Activated T-helper 2 cell treated with anti-CD3 and anti-CD28 coated beads, Interferon-gamma antibody, Interleukin-2, Interleukin-4, amounts not matched to agents 10 μg/mL and 5 μg/mL and 100 μg/mL, durations not matched to agents 14 hours and 24 hours and 36 hours (primary cell): ENCODE measurements at places on chromosomes 7 and 10.

DNA sequence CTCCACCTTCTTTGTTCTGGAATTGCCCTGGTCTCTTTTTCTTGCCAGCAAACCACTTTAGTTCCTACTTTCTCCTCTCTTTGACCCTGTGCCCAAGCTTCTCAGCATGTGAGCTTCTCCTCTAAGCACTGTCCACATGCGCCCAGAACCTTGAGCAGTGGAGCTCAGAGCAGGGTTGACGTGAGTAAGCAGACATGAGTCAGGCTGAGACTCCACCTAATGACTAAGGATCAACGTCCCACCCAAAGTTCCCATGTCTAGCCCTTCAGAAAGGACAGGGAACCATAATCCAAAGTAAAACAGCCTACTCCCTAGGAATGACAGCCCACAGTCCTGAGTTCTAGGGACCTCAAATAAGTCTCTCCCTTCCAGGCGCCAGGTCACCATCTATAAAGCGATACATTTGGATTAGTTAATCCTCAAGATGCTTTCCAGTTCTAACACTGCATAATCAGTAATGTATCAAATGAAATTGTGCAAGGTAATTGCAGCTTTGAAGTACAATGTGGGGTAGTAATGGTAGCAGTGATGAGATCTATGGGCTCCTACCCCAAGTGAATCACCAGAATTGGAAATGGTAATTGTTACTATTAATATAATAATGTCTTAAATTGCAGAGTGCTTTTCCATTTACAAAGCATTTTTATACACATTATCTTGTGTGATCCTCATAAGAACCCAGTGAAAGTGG lies 44.5 kb downstream of the KCNMA1 start:
- DNase-seq = no peak

DNA sequence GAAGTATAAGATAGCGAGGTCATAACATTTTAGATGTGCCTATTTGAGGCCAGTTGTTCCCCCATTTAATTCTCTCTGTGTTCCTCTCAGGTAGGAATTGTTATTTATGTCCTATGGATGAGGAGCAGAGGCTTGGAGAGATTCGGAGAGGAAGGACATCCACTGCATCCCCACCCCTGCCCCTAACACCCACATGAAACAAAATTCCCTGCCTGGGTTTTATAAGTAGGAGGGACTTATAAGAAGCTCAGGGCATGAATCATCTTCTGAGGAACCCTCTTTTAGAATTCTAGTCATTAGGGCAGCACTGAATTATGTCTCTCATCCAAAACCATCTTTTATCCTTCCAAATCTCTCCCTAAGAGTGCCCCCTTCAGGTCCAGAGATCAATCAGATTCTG lies 5.0 kb downstream of the CHAT start:
- DNase-seq = no peak

GRCh38 chr7:36037121-36037662 lies 115.9 kb upstream of the EEPD1 start:
- DNase-seq = no peak

- DNase-seq = no peak
Measured at GRCh38 chr7:44743750-44744149, 4.9 kb upstream of the ZMIZ2 start.

DNA sequence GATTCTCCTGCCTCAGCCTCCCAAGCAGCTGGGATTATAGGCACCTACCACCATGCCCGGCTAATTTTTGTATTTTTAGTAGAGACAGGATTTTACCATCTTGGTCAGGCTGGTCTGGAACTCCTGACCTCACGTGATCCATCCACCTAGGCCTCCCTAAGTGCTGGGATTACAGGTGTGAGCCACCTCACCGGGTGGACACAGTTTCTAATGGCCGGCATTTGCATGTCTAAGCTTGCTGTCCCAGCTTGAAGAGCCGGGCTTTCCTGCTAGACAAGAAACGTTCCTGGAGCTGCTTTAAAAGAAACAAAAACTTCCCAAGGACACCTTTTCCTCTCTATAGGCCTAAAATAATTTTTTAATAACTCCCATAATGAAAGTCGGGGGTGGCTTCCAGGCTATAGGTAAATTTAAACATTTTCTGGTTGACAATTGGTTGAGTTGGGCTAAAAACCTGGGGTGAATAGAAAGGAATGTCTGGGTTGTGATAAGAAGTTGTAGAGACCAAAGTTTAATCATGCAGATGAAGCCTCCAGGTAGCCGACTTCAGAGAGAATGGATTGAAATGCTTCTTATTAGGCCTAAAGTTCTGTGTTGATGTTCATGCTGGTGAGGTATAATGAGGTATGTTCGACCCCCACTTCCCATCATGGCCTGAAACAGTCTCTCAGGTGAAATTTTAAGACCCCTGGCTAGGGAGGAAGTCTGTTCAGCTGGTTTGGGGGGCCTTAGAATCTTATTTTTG lies 8.8 kb downstream of the ACADSB start:
- no peak for DNase-seq

DNA sequence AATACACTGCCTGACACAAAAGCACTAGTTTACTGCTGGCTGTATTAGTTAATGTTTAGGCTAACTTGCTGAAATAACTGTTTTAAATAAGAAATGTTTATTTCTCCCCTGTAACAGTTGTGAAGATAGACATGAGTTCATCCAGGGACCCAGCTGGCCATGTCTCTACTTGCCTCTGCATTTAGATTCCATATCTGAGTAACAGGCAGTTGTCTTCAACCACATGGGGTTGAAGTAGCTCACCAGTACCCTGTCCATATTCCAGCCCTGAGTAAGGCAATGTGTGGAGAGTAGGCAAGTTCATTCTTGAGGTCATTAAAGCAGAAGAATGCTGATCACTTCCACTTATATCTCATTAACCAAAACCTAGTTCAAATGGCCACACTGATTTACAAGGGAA lies 31.1 kb upstream of the RSBN1L start:
- no peak for DNase-seq

- DNase-seq = no peak
Measured at GRCh38 chr7:71829515-71829914, 582.6 kb downstream of the CALN1 start.

DNA sequence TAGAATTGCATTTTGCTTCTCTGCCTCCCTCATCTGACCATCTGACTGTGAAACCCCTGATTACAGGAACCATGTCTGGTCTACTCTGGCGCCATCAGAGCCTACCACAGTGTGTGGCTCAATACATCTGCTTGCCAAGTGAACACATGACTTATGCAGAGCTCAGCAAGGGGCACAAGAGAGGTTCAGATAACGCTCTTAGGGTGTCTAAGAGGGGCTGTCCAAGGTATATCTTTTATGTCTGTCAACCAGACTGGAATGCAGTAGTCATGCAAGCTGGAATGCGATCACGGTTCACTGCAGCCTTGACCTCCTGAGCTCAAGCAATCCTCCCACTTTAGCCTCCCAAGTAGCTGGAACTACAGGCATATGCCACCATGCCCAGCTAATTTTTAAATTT lies 10.3 kb upstream of the RRP12 start:
- no peak for DNase-seq

DNA sequence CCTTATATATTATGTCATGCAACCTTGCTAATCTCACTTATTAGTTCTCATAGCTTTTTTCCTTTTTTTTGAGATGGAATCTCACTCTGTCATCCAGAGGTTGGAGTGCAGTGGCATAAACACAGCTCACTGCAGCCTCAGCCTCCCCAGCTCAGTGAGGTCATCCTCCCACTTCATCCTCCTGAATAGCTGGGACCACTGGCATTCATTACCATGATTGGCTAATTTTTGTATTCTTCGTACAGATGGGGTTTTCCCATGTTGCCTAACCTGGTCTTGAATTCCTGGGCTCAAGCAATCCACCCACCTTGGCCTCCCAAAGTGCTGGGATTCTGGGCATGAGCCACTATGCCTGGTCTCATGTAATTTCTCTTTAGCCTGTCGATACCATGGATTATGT lies 89.1 kb upstream of the TRIM24 start:
- DNase-seq = no peak

DNA sequence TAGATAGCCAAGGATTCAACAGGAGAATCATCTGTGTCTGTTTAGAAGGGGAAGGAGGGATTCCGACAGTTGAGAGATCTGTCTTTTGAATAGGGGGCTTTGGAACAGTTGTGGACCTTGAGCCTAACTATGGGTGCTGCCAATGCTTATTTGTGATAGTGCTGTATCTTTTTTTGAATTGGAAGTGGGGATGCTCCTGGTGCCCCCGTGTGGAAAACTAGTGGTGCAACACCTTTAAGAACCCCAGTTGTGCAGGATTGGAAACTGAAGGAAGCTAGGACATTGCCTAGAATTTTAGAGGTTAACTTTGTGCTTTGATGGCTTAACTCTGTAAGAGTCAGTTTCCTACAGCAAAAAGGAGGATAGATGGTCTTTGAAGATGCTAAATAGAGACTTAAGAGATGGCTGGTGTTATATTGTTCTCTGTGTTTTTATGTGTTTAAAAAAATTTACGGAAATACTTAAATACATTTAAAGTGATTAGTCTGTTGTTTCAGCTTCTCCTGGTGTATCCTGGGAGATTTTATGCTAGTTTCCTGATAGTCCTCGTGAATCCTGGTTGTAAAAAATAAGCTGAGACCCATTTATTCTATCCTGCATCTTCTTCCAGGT lies 69.3 kb downstream of the AP3M1 start:
- DNase-seq = no peak

- DNase-seq = no peak
Measured at GRCh38 chr7:15218261-15218660, 315.7 kb upstream of the DGKB start.

DNA sequence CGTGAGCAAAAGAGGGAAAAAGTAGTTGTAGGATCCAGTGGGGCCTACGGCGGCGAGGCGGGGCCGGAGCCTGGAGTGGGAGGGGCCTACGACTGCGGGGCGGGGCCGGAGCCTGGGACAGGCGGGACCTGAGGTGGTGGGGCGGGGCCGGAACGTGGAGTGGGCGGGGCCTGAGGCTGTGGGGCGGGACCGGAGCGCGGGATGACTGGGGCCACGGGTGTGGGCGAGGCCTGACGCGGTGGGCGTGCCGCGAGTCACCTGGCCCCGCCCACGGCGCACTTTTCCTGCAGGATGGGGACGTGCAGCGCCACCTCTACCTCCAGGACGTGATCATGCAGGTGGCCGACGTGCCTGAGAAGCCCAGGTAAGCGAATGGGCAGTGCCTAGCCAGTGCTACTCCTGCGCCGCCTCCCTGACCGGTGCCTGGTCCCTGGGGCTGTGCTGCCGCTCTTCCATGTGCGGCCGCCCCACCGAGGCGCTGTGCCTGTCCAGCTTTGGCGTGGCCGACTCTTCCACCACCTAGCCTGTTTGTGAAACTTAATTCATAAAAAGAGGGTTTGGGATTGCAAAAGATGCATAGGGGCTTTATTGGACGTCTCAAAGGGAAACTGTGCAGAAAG lies 496 bp downstream of the ZNF511 start:
- peak; percentile 87 for DNase-seq

- DNase-seq = no peak
Measured at GRCh38 chr10:20618011-20618547, 279.0 kb downstream of the NEBL start.

GRCh38 chr7:96184783-96185182 lies 137.1 kb downstream of the SLC25A13 start:
- no peak for DNase-seq

DNA sequence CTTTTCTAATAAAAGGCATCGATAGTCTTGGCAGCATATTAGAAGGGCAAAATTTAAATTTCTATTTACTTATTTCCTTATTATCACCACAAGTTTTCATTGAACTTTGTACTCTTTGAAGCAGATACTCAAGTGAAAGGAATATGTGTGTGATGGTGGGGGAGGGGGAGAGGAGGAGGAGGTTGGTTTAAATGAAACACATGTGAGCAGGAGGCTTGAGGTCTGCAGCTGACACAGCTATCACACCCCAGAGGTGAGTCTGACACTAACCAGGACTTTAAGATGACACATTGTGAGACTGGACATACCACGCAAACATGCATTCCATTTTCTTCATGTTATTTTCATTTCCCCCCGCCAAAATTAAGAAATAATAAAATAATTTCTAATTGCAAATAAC lies 63.3 kb downstream of the CTTNBP2 start:
- DNase-seq = no peak

DNA sequence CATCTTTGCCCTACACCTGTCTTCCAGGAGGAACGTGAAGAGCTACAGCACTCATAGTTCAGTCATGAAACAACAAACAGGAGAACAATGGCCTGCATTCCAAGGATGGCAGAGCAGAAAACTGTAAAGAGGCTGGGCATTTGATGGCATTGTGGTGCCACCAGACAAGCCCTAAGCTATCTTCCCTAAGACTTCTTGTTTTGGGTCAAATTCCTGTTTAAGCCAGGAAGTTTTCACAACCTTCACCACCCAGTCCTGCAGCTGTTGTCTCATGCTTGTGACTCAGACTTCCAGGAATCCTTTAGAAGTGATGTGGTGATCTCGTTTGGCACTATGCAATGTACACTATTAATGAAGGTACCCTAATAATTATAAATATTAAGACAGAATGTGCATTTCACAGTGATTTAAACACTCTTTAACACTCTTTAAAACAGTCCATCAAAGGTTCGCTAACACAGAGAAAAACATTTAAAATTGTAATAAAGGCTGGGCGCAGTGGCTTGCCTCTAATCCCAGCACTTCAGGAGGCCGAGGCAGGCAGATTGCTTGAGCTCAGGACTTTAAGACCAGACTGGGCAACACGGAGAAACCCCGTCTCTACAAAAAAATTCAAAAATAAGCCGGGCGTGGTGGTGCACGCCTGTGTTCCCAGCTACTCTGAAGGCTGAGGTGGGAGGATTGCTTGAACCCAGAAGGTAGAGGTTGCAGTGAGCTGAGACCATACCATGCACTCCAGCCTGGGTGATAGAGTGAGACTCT lies 2.7 kb upstream of the HERPUD2 start:
- DNase-seq = no peak

DNA sequence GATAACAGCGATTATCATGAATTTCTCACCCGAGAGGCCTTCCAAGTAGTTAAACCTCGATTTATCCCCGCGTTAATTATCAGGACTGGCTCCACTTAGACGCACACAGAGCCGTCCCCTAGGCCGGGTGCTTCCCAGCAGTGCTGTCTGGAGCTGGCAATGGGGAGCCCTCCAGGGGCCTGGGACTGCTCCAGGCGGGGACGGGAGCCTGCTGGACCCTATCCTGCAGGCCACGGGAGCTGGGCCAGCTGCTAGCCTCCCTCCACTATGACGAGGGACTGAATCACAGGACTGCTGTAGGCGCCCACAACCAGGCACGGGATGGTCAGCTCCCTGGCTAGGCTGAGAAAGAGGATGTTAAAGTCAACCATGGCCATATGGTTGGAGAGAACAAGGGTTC lies 229.1 kb downstream of the ELFN1 start:
- no peak for DNase-seq

DNA sequence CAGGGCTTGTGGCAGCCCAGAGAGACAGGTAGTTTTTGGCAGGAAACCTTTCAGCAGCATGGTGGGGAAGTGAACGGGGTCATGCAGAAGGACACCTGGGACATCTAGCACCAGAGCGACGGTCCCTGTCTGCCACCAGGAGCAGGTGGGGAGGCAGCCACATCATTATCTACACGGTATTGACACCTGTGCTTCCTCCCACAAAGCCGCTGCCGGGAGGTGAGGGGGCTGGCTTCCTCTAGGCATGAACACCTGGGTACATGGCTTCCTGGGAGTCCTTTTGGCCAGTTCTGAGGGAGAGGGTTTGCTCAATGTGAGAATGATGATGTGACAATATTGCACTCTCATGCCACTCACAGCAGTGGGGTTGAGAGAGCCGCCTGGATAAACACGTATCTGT lies 275.2 kb downstream of the ACTR3B start:
- no peak for DNase-seq

- no peak for DNase-seq
Measured at GRCh38 chr7:106599343-106599698, 61.6 kb downstream of the CCDC71L start.
